ENCODE measurements at places on chromosomes 1 and 21.

- no peak for DNase-seq
Observed at GRCh38 chr1:48181669-48182367, 40.7 kb upstream of the SLC5A9 start.

DNA sequence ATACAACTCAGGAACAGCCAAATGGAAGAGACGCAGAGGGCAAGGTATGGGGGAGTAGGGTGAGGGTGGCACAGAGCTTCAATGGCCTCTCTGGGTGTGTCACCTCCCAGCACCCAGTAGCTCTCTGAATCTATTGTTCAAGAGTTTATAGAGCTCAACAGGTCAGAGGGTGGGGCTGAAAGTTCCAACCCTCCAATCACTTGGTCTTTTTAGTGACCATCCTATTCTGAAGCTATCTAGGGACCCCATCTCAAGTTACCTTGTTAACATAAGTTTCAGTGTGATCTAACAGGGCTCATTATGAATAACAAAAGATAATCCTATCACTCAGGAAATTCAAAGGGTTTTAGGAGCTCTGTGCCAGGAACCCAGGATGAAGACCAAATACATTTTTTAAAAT, 31.2 kb upstream of the ZNF697 start:
- DNase-seq: no peak

DNA sequence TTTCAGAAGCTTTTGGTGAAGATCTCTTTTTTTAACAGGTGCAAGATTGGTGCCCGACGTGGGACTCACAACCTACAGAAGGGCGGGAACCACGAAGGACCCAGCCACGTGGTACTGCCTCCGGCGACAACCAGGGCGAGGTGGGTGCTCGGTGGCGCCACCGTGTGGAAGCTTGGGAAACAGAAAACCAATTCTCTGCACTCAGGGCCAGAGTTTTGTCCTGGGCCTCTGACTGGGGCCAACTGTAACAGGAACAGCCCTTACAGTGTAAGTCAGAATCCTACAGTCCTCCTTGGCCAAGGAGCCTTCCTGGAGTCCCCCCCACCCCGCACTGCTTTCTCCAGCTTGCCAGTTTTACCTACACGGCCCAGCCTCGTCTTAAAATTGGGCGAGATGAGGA, 11.6 kb upstream of the S100A7A start:
- DNase-seq: no peak

DNA sequence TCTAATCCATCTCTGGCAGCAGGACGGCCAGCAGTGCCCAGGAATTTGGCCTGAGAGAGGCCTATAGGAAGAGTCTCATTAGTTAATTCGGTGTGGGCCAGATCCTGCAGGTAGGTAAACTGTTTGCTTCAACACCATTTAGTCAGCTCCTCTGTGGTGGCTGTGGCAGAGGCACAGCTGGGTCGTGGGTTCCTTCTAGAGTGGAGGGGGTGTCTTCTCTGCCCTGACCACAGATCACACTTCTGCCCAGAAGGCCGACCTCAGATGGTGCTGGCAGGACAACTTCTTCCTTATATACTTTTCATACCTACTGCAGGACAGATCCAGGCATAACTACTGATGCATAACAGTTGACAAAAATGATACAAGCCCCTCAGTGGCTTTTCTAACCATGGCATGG, 281.4 kb downstream of the RPS6KC1 start:
- DNase-seq: no peak

GRCh38 chr1:28147264-28148094, 29.0 kb downstream of the PTAFR start:
- DNase-seq: no peak

DNA sequence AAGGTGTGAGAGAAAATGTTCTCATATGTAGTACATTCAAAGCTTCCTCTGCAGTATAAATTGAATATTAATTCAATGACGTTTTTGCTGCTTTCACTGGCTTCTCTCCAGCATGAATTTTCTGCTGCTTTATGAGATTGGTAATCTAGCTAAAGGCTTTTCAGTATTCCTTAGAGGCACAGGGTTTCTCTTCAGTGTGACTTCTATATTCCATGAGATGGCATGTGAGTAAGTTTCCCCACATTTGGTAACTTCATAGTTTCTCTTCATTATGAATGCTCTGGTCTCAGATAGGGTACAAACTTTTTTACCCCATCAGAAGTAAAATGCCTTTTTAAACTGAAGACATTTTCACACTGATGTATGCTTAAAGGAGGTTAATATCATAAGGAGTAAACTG, 10.4 kb upstream of the KLF18 start:
- DNase-seq: no peak

GRCh38 chr1:50973255-50973654, 3.2 kb downstream of the CDKN2C start:
- DNase-seq: no peak

- DNase-seq: no peak
Observed at GRCh38 chr1:95953015-95953414, 719.0 kb downstream of the RWDD3 start.

DNA sequence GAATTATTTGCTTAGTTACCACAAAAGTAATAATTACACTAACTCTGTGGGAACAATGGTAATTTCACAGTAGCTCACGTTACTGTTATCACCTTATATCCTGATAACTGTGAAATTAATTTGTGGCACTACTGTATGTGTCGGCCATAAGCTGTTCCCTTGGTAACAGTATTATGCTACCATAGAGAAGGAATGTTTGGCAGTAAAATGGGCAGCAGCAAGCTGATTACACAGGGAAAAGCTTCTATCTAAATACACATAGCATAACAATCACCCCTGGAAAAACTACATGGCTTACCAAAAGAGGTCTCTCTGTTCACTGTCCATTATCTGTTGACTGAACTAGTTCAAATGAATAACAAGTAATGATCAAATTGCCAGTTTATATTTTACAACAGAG, 124.1 kb downstream of the DPYD start:
- no peak for DNase-seq

DNA sequence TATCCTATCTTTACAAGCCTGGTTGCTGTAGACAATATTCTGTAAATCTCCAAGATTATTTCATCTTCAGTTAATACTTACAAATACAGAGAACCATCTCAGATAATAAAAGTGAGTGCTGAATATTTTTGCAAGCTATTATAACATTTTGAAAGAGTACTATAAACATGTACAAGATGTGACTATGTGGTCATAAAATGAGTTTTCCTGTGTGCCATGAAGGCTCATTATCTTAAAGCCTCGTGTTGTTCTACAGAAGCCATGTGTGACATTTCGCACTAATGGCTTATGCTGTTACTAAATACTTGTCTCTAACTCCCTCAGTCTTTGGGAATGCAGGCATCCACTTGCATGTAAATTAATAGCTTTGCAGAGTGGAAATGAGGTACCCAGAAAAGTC, 48.3 kb downstream of the SAMSN1 start:
- DNase-seq: no peak
